ENCODE measurements at places on chromosomes 12 and 14. TPM values are rescaled to one million over a fixed set of nuclear protein-coding genes. Genes with fewer than 3 reads are reported as not detected.

TEX52 gene
- 1.8 TPM for polyA plus RNA-seq

GRCh38 chr12:49296836-49297694, 2.1 kb downstream of the PRPH start:
- DNase-seq, result no peak

RASSF8 gene
- polyA plus RNA-seq, result 39.4 TPM

SAMD15 gene
- polyA plus RNA-seq, result 5.7 TPM

DNA sequence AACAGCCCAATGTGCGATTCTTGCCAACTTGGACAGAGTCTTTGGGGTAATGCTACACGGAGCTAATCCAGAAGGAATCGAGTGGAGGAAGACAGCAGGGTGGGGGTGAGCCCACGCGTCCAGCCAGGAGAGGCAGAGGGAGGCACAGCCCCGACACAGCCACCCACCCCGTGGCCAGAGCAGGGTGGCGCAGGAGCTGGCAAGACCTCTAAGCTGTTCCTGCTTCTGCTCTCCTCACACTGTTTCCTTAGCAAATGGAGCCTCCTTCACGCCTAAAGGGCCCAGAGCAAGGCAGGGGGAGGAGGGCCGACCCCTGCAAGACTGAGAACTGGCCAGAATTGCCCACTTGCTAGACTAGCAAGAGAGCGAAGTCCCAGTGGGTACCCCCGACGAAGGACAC, 91.5 kb downstream of the FBXL14 start:
- no peak for DNase-seq

- DNase-seq, result no peak
Observed at GRCh38 chr12:49776858-49777257, 35.5 kb downstream of the TMBIM6 start.

DNA sequence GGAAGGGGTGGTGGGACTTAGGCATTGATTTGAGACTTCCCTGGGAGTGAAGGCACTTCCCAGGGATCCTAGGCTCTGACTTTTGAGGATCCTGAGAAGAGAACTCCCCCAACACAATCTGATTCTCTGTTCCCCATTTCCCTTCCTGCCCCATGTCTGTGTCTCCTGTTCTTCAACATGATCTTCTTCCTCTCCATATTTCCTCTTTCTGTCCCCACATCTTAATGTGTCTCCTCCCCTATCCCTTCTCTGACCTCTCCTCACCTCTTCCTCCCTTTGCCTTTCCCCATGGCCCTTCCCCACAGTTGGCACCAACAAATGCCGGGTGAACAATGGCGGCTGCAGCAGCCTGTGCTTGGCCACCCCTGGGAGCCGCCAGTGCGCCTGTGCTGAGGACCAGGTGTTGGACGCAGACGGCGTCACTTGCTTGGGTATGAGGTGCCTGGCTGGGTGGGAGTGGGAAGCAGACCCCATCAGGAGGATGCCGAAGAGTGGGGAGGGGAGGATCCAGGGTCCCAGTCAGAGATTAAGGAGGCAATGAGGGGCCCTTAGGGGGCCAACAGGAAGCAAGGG, 15.2 kb upstream of the LRP1-AS start:
- no peak for DNase-seq

- DNase-seq, result no peak
Observed at GRCh38 chr12:76158518-76159321, 74.2 kb upstream of the NAP1L1 start.

DNA sequence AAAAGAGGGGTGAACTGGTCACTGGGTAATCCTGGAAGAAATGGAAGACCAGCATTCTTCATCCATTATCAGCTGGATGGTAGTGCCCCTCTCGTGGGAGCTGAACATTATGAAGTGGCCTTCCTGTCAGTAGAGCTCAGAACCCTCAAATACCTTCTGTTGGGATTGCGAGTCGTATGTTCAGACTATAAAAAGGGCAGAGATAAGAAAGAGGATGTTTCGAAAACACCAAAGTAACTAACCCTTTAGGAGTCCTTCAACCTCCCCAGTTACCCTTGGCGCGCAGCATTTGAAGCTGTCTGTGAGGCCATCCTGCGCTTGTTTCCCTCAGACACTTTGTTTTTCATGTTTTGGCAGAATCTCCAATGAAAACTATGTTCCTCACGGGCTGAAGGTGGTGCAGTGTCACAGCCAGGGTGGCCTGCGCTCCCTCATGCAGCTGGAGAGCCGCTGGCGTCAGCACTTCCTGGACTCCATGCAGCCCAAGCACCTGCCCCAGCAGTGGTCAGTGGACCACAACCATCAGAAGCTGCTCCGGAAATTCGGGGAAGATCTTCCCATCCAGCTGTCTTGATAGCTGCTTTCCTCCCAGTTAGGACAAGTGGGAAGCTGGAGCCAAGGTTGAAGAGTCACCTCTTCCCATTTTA, 19.3 kb upstream of the GALNT16 start:
- no peak for DNase-seq

ATN1 gene
- 80.2 TPM for polyA plus RNA-seq

SPTB gene
- 8.0 TPM for polyA plus RNA-seq

DNA sequence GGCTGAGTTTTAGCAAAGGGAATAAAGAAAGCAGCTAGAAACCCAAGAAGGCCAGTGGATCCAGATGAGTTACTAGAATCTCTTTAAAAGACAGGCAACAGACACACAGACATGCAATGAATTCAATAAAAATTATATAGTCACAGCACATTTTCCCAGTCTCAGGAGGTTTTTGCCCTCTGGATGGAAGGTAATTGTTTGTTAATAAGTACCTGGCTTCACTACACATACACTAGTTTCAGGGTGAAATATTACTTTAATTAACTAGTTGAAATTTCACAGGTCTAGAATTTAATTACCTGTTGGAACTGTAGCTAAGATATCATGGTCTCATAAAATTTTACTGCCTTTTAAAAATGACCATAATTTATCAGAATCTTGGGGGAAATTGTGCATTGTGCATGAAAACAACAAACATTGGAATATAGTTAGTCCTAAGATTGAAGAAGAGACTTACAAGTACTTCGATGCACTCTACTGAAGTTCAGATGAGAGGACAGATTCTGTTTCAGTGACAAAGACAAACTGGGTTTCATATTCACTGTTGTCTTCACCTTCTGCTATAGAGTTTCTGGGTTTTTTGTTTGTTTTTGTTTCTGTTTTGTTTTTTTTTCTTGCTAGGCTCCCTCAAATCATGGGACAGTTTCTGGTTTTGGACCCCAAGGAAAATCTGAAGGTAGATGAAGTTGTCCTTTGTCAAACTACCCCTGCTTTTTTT, 277.0 kb upstream of the GARIN6 start:
- no peak for DNase-seq

INHBE gene
- polyA plus RNA-seq, result 1.2 TPM

- DNase-seq, result no peak
Observed at GRCh38 chr12:34345801-34346200, 323.5 kb downstream of the ALG10 start.

AQP5 gene
- polyA plus RNA-seq, result 10.9 TPM

DNA sequence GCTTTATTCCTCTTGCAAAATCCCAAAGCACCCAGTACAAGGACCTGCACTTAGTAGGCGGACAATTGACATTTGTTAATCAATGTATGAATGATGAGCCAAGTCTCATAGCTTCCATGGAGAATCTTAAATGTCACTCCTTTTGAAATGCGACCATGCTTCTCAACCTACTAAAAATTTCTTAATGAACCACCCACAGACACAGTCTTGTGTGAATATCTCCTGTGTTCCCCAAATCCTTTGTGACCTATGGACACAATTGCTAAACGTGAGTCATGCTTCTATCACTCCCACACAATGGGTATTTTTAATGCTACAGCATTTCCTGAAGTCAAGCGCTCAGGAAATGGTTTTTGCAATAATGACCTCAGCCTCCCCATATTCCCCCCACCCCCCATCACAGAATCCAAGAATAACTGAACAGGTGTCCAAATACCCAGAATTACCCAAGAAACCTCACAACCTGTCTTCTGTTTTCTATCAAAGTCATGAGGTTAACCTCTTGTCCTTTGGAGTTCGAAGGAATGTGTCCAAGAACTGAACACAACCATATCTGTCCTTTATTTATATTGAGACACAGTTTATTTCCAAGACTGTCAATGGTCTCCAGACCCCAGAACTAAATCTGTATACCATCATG, 163.6 kb upstream of the PLEKHG7 start:
- DNase-seq, result no peak

DNA sequence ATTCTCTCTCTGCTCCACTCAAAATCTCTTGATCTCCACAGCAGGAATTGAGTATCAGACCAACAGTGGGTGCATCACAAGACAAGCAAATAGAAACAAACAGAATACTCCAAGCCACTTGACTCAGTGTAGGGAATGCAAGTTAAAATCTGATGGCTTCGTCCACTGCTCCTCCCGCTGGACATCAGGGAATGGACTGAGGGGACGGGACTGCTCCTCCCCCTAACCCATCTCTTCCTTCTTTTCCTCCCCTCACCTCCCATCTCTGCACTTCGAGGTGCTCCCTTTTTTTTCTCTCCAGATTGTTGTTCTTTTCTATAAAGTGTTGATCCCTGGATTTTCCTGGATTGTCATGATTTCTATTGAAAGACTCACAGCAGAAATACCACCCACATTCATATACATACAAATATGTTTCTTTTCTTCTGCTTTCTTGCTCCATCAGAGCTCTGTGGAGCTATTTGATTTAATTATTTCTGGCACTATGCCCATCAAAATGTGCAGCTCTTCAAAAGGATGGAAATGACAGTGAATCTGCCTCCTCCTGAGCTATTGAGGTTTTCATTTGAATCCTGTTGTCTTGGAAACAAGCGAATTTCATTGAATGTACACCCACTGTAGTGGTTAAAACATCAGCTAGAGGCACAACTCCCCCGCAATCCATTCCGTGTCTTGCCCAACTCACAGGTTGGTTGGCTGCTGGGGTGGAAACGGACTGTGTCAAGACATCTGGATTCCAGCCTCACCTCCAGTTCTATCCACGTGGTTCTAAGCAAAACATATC, 199.7 kb downstream of the SPTSSA start:
- no peak for DNase-seq

VSIG10 gene
- 37.9 TPM for polyA plus RNA-seq

PDE3A gene
- polyA plus RNA-seq, result 7.3 TPM

DNA sequence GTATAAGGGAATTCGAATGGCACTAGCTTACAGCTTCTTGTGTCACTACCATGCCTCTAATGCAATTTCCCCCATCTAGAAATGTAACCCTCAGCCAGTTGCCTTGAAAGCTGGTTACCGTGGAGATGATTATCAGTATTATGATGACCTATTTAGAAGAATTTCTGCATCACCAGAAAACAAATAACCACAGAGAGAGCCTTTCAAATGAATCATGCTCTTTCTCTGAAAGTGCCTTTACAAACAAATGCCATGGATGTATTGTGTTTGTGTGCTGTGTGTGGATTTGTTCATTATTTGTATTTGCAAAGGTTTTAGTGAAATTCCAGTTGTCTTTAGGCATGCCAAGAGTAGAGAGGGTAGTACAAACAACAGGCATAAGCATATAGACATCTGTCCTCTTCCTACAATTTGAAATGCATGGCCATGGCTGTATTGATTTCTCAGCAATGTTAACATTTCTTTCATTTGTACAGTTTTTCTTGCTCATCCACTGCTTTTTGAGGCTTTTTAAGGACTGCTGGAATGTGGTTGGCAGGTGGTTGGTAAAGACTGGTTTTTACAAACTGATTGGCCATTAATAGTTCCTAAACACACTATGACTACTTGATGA, 266.5 kb downstream of the PAWR start:
- DNase-seq, result no peak

KLRC1 gene
- 0.46 TPM for polyA plus RNA-seq

ART4 gene
- 0.14 TPM for polyA plus RNA-seq

DNA sequence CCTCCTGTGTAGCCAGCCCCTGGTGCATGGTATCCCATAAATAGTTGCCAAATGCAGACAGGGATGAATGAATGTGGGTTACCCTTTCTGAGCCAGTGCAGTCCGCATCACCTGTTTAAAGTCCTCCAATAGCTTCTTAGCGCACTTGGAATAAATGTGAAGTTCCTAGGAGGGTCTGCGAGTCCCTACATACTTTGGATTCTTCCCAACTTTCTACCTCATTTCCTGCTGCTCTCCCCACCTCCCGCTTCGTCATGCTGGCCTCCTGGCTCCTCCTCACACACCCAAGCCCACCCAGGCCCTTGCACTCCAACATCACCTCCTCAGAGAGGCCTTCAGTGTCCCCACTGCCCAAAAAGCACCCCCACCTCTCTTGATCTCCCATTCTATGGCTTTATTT, 17.7 kb downstream of the RFX4 start:
- DNase-seq, result no peak

MGP gene
- 70.2 TPM for polyA plus RNA-seq

PIWIL1 gene
- polyA plus RNA-seq, result not detected

Data from right lung (tissue), 10 donors.